ENCODE measurements at places on chromosomes 16 and 17. TPM values are rescaled to one million over a fixed set of nuclear protein-coding genes. Genes with fewer than 3 reads are reported as not detected.

DNA sequence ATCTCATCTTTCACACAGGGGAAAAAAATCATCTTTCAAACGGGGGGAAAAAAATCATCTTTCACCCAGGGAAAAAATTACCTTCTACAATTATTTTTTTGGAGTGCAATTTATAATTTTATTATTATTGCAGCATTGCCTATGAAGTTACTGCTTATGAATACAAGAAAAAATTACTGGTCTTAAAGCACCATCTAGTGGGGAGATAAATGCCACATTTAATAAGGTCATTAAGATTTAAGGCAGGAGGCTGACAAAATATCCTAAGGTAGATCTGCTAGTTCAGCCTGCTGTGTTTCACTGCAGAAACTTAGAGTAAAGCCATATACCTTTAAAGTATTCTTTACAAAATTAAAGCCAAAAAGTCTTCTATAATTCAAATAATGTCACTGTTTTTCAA, 13.7 kb downstream of the SHCBP1 start:
- no peak overlapping the region for H3K4me3 ChIP-seq
- H3K27ac ChIP-seq = no peak overlapping the region
- H3K4me1 ChIP-seq = no peaks in the 10 kb centered on the region
- peaks cover 8% of the 10 kb centered on the region for H3K36me3 ChIP-seq
- DNase-seq = no peak
- no peaks in the 10 kb centered on the region for H3K27me3 ChIP-seq

GRCh38 chr17:8466456-8466855, 30.8 kb downstream of the NDEL1 start:
- H3K27ac ChIP-seq = peak overlapping the region; percentile 54
- H3K27me3 ChIP-seq = no peaks in the 10 kb centered on the region
- no peak overlapping the region for H3K4me3 ChIP-seq

ABCA3 gene
- 3.5 TPM for total RNA-seq

DNA sequence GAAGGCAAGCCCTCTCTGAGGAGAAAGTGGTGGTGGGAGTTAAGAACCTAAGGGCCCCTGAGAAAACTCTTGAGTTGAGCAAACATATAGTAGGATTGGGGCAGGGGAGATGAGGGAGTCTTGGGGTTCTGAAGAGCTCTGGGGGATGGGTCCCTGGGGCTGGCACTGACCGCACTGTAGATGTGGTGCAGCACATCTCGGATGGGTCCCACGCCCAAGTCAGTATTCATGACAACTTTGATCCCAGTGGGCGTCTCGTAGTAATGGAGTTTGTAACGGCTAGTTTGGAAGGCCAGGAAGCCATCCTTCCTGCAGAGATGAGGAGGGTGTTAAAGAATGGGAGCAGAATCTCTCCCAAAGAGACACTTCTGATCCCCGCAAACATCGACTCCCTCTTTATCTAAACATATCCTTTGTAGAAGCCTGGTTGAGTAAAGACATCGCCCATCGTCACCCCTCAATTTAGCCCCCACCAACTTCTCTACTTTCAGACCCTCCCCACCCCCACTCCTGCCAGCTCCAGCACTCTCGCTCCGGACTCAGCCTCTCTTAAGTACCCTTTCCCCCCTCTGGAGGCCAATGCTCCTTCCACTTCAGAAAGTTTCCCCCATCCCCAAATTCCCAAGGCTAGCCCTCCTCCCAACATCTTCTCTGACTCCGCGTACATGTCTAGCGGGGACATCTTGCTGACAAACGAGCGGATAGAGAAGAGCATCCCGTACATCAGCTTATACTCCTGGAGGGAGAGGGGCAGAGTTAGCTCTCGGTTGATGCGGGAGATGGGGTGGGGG, 710 bp downstream of the TRAPPC1 start:
- H3K4me3 ChIP-seq = peak overlapping the region; percentile 95
- peaks cover 9% of the 10 kb centered on the region for H3K27me3 ChIP-seq
- H3K4me1 ChIP-seq = peaks cover 49% of the 10 kb centered on the region
- peaks cover 11% of the 10 kb centered on the region for H3K36me3 ChIP-seq
- peak overlapping the region; percentile 96 for H3K27ac ChIP-seq

GRCh38 chr17:45451131-45451530, 18.5 kb upstream of the ARHGAP27 start:
- H3K36me3 ChIP-seq = no peaks in the 10 kb centered on the region
- DNase-seq = no peak
- no peak overlapping the region for H3K27ac ChIP-seq
- no peaks in the 10 kb centered on the region for H3K4me1 ChIP-seq
- no peaks in the 10 kb centered on the region for H3K27me3 ChIP-seq

DNA sequence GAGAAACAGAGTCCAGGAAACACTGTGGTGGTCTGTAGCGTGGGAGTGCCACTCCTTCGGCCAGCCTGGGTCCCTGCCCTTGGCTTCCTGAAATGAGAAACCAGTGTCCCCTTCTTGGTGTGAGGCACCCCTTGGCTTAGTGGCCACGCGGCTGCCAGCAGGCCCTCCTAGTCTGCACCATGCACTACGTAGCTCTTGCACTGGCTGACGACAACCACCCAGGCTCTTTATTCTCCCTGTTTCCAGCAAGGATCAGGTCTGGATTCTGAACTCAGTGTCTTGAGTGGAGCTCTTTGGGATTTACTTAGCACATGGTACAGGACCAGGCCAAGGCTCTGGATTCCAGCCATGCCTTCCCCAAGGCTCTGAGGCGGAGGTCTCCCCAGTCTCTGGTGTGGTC, 1.1 kb upstream of the SPEM3 start:
- H3K4me3 ChIP-seq = no peak overlapping the region
- no peaks in the 10 kb centered on the region for H3K36me3 ChIP-seq
- no peak for DNase-seq
- no peak overlapping the region for H3K27ac ChIP-seq
- no peaks in the 10 kb centered on the region for H3K4me1 ChIP-seq

CLEC19A gene
- total RNA-seq = not detected

GRCh38 chr17:39177256-39177655, 11.3 kb upstream of the ARL5C start:
- peaks cover 19% of the 10 kb centered on the region for H3K36me3 ChIP-seq
- H3K4me3 ChIP-seq = no peak overlapping the region
- no peaks in the 10 kb centered on the region for H3K27me3 ChIP-seq
- no peak overlapping the region for H3K27ac ChIP-seq
- no peaks in the 10 kb centered on the region for H3K4me1 ChIP-seq

GRCh38 chr17:49739641-49740271, 24.2 kb downstream of the FAM117A start:
- DNase-seq = no peak
- H3K27ac ChIP-seq = peak overlapping the region; percentile 69
- H3K4me1 ChIP-seq = peaks cover 31% of the 10 kb centered on the region
- no peaks in the 10 kb centered on the region for H3K27me3 ChIP-seq
- no peaks in the 10 kb centered on the region for H3K36me3 ChIP-seq

- peak; percentile 42 for DNase-seq
- no peak overlapping the region for H3K27ac ChIP-seq
- H3K36me3 ChIP-seq = no peaks in the 10 kb centered on the region
- peaks cover 1% of the 10 kb centered on the region for H3K27me3 ChIP-seq
- H3K4me3 ChIP-seq = no peak overlapping the region
Observed at GRCh38 chr16:56041556-56042140, 149.6 kb upstream of the GNAO1 start.

- H3K36me3 ChIP-seq = no peaks in the 10 kb centered on the region
- no peak for DNase-seq
- peaks cover 34% of the 10 kb centered on the region for H3K4me1 ChIP-seq
- peak overlapping the region; percentile 71 for H3K27ac ChIP-seq
- H3K4me3 ChIP-seq = no peak overlapping the region
Observed at GRCh38 chr16:82201926-82202325, 31.9 kb upstream of the MPHOSPH6 start.

DNA sequence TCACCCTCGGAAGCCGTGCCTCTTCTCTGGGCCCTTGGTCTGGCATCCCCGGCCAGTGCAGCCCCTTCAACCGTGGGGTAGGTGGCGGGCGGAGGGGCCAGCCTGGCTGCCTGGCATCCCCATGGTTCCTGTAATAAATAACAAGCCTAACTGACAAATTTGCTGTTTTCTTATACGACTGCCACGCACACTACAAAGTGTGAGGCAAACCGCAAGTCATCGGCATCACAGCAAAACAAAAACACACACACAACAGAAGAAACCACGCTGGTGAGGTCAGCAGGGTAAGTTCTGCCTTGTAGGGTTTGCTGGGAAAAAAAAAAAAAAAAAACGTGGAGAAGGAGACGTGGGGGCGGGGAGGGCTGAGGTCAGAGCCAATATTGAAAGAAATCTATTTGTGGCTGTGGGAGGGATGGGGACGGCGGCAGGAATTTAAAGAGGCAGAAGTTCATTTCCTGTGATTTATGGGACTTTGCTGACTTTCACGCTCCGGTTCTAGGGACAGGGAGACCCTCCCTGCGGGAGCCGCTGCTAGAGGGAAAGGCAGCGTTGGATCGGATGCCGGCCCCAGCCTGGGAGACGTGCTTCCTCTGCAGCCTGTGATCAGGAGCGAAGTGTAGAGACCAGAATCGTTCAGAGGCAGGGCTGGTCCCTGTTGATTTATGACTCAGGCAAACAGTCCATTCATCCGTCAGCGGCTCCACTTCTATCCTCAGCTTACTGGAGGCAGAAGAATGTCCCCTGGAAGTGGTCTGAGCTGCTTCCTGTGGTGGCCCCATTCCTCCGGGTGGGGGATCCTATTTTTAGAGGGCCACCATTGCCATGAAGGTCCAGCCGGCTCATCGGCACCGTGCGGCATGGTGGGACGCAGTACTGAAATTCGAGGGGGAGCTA, 162.8 kb downstream of the FOXL1 start:
- DNase-seq = peak; percentile 48
- peak overlapping the region; percentile 82 for H3K27ac ChIP-seq
- H3K36me3 ChIP-seq = peaks cover 2% of the 10 kb centered on the region
- H3K4me1 ChIP-seq = peaks cover 25% of the 10 kb centered on the region
- peak overlapping the region; percentile 62 for H3K4me3 ChIP-seq

MGAT5B gene
- 1.0 TPM for total RNA-seq

SULT1A4 gene
- total RNA-seq = 3.2 TPM

DNA sequence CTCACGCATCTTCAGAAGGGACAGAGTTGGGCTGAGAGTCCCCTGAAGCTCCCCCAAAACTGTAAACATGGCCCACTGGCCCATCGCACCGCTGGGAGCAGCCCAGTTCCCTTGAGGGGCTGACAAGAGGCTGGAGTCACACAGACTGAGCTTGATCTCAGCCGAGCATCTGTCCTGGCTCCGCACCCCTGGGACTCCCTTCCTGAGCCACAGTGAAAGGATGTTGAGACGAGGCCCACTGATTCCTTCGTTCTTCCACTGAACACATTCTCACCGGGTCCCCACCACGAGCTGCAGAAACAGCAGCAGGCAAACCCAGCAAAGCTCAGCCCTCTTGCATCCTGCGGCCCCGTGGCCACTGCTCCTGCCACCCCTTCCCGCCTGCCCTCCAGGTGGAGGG, 145.9 kb upstream of the CIBAR2 start:
- no peak overlapping the region for H3K4me3 ChIP-seq
- no peaks in the 10 kb centered on the region for H3K27me3 ChIP-seq
- H3K27ac ChIP-seq = no peak overlapping the region
- DNase-seq = no peak

- DNase-seq = no peak
- H3K27ac ChIP-seq = no peak overlapping the region
- no peak overlapping the region for H3K4me3 ChIP-seq
- peaks cover 8% of the 10 kb centered on the region for H3K36me3 ChIP-seq
Observed at GRCh38 chr16:64051824-64052223, 1070.0 kb downstream of the CDH11 start.

PARN gene
- 39.6 TPM for total RNA-seq

MYH2 gene
- total RNA-seq = not detected

PDE6G gene
- 0.59 TPM for total RNA-seq

- no peaks in the 10 kb centered on the region for H3K27me3 ChIP-seq
- no peak overlapping the region for H3K4me3 ChIP-seq
- no peak overlapping the region for H3K27ac ChIP-seq
- H3K4me1 ChIP-seq = no peaks in the 10 kb centered on the region
- H3K36me3 ChIP-seq = peaks cover 2% of the 10 kb centered on the region
- no peak for DNase-seq
Observed at GRCh38 chr17:71342737-71343136, 778.1 kb upstream of the SOX9 start.

PPM1E gene
- 0.31 TPM for total RNA-seq

GRCh38 chr16:53817117-53817755, 113.3 kb downstream of the FTO start:
- no peak for DNase-seq
- peaks cover 26% of the 10 kb centered on the region for H3K36me3 ChIP-seq
- no peaks in the 10 kb centered on the region for H3K27me3 ChIP-seq
- H3K4me3 ChIP-seq = no peak overlapping the region

DNA sequence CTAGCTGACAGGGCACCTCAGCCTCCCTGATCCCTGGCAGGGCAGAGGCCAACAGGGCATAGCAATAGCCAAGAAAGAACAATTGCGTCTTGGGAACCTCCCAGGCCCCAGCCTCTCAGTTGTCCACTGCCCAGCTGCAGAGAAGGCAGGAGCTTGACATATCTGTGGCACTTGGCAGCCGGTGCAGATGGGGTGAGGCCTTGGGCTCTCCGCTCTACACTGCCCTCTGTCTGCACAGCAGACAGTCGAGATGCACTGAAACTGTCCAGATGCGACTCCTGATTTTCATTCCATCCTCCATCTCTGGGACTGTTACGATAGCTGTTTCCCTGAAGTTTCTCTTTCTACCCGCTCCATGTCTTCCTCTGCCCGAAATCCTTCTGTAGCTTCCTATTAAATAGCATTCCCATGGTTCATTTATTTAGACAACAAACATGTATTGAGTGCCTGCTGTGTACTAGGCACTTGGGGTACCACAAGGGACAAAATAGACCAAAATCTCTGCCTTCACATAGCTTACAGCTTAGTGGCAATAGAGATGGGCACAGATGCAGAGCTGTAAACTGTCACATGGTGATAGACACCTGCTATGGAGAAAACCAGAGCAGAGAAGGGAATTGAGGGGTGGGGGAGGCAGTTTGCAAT, 3.3 kb downstream of the POLR3E start:
- H3K27ac ChIP-seq = no peak overlapping the region
- H3K36me3 ChIP-seq = peaks cover 15% of the 10 kb centered on the region
- no peak overlapping the region for H3K4me3 ChIP-seq
- DNase-seq = no peak
- peaks cover 10% of the 10 kb centered on the region for H3K4me1 ChIP-seq
- H3K27me3 ChIP-seq = no peaks in the 10 kb centered on the region

Data from mesothelial cell of epicardium (in vitro differentiated cells).